ENCODE measurements at places on chromosomes 6 and 20.

DNA sequence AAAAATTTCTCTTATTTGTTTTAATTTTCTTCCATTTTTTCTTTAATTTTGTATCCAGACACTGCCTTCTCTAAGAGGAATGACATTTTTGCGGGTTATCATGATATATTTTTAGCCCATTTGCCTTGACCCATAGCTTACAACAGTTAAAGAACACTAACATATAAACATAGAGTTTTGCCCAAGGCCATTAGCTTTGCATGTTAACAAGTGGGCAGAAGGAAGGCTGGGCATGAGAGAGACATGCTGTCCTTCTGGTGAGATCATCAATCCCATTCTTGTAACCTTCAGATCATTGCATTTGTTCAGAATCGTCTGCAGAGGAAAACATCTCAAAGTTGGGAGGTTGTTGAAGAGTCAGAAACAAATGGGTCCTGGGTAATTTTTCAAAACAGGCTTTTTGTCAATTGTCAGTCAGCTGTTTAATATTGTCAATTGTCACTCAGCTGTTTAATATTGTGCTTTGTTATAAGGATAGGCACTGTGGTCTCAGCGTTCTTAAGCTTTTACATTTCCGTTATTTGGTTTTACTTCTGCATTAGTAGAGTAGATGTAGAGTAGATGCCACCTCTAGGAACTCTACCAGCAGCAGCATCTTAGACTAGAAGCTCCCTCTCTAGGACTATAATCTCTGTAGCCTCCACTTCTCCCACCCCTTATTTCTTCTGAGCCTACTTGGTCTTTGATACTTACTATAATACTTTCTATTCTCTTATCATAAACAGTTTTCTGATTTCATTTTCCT, 243.1 kb downstream of the ESR1 start:
- DNase-seq: no peak

GRCh38 chr20:49306903-49307620, 29.2 kb upstream of the ZNFX1 start:
- DNase-seq: no peak

DNA sequence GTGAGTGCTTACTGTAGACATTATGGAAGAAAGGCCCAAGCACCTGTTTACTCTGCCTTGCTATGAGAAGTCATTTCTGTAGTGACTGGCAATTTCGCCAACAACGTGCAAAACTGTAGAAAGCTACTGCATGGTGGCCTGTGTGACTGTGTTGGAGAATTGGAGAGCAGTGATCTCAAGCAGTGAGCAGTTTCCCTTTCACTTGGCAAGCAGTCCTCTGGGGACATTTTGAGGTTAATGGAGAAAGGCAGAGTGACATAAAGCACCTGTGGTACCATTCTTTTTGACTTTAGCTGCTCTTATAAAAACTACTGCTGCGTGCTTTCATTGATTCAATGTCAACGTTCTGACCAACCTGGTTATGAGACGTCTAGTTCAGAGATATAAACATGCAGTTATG, 382.6 kb upstream of the JAG1 start:
- DNase-seq: no peak

- peak; percentile 87 for DNase-seq
These were observed 1.6 kb upstream of the KIF16B start for GRCh38 chr20:16574656-16575355.

DNA sequence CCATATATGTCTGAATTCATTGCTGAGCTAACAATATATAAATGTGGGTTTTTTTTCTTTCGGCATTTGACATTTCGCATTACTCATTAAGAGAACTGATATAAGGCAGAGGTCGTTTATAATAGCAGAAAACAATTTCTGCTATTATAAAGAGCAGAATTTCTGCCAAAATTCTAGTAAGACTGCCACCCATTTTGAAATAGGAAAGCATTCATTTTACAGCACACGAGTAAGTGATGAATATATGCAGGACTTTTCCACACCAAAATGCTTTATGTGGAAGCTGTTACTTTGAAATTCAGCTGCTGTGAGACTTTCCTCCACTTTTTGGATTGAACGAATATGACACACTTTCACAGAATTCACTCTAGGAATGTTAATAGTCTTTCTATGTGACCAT, 610.9 kb upstream of the MAN1A1 start:
- no peak for DNase-seq

- peak; percentile 79 for DNase-seq
These were observed 184.2 kb upstream of the BMP2 start for GRCh38 chr20:6583134-6583738.

DNA sequence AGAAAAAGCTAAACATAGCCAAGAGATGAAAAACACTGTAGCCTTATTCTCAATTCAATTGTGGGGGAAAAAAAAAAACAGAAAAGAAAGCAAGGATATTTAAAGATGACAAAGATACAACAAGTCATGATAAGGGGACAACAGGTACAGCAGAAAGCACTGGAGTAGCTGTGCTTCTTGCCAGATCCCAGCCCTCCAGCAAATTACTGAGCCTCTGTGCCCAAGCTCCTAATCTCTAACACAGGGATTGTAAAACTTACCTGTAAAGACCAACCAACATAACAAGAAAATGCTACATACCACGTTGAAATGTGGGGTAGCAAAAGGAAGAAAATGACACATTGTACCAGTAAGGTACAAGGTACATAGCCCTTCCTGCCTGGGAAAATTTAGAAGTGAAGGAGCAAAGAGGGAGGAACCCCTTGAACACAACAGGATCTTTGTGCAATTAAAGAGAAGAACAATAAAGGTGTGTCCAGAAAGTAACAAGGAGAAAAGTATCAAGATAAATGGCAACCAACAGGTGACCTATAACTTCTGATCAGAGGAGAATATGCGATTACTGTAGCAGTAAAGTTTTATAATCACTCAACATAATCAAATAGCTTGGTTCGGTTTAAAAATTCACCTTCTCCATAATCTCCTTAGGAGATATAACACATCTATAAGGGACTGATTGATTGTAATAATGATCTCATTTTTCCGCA, 30.6 kb downstream of the PREP start:
- no peak for DNase-seq

GRCh38 chr6:43665376-43665775, 20.5 kb downstream of the RSPH9 start:
- no peak for DNase-seq

GRCh38 chr20:11041396-11041795, 367.6 kb upstream of the JAG1 start:
- no peak for DNase-seq

GRCh38 chr6:96972689-96973088, 48.2 kb downstream of the KLHL32 start:
- DNase-seq: no peak

GRCh38 chr6:33633462-33634158, 12.5 kb downstream of the ITPR3 start:
- peak; percentile 63 for DNase-seq

DNA sequence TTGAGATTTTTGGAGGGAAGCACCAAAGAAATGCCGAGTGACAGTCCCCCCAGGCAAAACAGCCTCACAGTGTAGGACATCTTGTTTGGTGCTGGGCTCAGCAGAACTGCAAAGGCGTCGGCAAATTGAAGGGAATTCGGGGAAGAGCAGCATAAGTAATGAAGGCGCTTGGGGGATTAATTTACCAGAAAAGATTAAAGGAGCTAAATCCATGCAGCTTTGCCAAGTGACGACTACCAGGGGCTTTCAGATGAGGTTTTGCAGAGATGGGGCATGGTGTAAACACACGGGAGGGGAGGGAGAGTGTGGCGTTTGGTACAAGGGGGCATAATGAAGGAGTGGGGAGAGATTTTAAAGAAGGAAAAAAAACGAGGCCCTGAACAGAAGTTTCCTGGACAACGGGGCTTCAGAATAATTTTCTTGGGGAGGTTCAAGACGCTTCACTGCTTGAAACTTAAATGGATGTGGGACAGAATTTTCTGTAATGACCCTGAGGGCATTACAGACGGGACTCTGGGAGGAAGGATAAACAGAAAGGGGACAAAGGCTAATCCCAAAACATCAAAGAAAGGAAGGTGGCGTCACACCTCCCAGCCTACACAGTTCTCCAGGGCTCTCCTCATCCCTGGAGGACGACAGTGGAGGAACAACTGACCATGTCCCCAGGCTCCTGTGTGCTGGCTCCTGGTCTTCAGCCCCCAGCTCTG, 45.4 kb upstream of the CDH22 start:
- no peak for DNase-seq

DNA sequence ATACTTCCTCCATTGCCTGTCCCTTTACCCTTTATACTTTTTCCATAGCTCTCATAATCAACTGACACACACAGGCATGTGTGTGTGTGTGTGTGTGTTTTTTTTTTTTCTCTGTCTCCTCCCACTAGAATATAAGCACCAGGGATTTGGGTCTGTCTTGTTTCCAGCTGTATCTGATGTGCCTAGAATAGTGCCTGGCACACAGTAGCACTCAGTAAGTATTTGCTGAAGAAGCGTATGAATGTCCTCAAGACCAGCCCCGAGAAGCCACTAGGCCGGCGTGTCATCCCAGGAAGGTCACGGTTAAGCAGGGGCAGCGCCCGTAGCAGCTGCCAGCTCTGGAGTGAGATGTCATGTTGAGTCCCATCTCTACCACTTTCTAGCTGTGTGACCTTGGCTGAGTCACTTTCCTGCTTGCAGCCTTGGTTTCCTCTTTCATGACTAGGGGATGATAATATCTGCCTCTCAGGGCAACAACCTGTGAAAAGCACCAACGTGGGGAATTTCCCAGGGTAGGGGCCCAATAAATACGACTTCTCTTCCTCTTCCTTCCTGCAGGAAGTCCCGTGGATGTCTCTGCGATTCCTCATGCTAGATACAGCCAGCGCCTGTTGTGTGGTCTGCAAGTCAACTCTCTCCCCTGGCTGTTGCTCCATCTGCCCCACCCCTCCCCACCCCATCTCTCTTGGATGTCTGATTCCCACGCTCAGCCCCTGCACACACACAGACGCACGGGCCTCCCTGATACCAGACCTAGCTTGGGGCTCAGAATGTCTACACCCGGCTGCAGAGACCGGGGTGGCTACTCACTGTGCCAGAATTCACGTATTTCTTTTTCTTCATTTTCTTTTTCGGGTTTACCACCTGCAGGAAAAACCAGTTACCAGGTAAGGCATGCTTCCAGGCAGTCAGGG, 58.1 kb downstream of the RAB44 start:
- no peak for DNase-seq

- DNase-seq: no peak
These were observed 10.5 kb downstream of the SAYSD1 start for GRCh38 chr6:39104528-39104927.

- DNase-seq: peak; percentile 31
These were observed 27.3 kb upstream of the SPDEF start for GRCh38 chr6:34583461-34583860.

- DNase-seq: peak; percentile 44
These were observed 34.0 kb downstream of the RSPO4 start for GRCh38 chr20:967796-968742.

DNA sequence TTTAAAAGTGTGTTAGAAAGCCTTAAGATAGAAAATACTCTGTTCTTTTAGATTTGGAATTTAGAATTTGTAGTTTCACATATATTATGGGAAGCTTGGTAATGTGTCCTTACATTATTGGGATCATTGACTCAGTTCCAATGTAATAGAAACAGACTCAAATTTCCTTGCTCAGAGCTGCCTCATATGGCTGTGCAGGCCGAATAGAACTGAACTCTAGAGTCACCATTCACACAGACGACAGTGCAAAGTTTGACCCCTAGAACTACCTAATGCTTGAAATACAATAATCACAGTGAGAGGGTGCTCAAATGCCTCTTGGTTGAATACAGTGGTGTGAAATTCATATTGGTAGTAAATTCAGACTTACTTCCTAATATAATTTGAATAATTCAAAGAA, 482.7 kb upstream of the CITED2 start:
- DNase-seq: no peak

DNA sequence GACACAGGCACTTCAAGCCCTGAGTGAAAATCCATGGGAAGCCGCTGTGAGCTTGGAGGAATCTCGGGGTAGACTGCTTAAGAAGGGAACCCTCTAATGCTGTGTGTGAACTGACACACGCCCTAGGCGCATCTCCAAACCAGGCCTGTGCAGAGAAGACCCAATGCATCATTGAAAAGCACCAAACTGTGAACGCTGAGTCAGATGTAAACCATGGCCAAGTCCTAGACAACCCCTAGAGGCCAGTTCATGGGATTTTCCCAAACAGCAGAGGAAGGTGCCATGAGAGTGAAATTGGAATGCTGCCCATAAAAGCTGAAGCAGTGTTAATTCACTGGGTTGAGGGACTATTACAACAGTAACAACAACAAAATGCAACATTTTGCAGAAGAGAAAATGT, 296.5 kb downstream of the SMOC2 start:
- no peak for DNase-seq

DNA sequence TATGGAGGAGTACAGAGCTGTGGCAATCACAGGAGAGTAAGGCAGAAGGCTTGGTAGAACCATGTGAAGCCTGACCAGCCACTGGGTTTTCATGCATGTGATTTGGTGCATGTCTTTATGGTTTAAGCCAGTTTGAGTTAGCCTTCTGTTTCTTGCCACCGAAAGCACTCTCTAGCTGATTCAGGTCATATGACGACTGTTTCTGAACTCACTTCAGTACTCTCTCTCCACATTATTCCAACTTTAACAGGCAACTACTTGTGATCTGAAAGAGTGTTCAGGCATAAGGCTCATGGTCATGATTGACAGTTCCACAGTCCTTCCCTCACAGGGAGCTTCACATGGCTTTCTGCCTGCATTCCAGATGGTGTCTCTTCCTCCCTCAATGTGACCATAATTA, 63.3 kb upstream of the TAB2 start:
- DNase-seq: no peak

- peak; percentile 89 for DNase-seq
These were observed 22.7 kb upstream of the ZNF184 start for GRCh38 chr6:27495386-27496135.

- peak; percentile 68 for DNase-seq
These were observed 13.2 kb upstream of the TFB1M start for GRCh38 chr6:155327326-155328073.

DNA sequence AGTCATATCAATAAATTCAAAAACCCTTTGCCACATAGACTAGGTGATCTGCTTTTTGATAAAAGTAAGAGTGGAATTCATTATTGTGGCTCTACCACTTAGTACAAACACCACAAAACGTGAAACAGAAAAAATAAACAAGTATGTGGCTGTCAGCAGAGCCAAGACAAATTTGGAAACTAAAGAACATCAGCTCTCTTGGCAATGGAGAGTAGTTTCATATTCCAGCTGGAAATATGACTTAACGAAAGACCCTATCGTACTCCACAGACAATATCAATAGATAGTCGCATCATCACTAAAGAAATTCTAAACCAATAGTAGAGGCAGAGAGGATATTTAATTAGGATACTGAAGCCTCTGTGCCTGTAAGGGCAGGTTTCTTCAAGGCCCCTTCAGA, 20.8 kb downstream of the TBX18 start:
- no peak for DNase-seq

GRCh38 chr20:57753332-57754164, 43.7 kb upstream of the PMEPA1 start:
- DNase-seq: no peak

- DNase-seq: no peak
These were observed 1.4 kb upstream of the ENPP3 start for GRCh38 chr6:131635384-131636340.

GRCh38 chr20:39117491-39117890, 155.3 kb downstream of the DHX35 start:
- DNase-seq: no peak
